Fibroblast of pulmonary artery (primary cell): ENCODE measurements at places on chromosomes 1 and 21.

GRCh38 chr21:41418393-41418792, 7.6 kb upstream of the MX1 start:
- DNase-seq: no peak

GRCh38 chr1:56553046-56553445, 26.3 kb downstream of the PLPP3 start:
- no peak for DNase-seq

DNA sequence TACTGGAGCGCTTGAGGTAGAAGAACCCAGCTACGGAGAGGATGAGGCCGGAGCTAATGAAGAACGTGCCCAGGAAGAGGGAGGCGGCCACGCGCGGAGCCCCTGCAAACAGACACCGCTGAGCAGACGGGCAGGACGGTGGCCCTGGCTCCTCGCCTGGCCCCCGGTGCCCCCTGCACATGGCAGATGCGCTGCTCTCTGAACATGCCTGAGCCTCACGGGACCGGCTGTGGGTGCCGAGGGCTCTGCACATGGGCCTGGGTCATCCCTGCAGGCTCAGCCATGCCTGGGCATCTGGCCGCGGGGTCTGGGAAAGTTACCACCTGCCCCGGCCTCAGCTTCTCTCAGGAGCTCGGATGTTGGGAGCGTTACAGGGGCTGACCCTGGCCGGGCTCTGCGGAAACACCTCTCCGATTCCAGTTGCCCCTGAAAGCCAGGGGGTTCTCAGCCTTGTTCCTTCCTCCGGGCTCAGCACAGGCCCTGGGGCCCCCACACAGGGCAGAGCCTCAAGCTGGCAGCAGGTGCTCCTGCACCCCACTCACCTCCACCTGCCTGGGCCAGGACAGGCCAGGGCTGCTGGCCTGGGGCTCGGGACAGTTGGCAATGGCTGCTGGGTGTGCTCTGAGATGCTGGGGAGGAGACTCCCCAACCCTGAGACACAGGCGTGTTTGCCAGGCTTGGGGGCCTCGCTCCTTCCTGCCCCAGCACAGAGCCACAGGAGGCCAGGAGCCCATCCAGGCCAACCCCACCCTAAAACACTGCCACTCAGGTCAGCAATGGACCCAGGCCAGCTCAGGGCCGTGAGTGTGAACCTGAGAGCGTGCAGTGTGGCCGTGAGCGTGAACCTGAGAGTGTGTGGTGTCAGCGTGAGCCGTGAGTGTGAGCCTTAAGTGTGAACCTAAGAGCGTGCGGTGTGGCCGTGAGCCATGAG, 12.1 kb upstream of the RNF223 start:
- DNase-seq: no peak

GRCh38 chr1:206685334-206685768, 646 bp downstream of the MAPKAPK2 start:
- DNase-seq: no peak

DNA sequence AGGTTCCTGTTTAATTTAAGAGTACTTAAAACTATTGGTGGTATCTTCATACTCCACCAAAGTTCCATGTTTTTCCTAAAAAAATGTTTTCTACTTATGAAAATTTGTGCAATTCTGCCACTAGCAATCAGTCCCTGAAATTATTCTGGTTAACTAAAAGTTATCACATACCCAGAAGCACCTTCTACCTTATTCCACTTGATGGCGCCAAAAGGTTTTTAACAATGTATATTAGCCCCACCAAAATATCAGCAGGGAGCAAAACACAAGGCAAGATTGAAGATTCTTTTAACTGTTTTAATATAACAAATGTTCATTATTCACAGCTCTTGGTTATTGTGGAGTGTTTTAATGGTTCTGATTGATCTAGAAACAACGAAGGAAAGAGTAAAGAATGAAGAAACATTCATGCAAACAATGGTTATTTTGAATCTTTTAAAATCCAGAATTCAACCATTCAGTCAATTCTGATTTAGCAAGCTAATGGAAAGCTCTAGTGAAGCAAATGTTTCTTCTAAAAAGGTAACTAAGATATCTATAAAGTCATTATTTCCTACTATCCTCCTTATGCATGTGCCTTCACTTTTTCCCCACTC, 67.2 kb downstream of the TTLL7 start:
- peak; percentile 74 for DNase-seq

GRCh38 chr1:203085528-203086406, at the start of gene MYOG:
Gene MYOG (minus strand): TSS chr1:203086012. CDS start chr1:203085961, 51 bp downstream.
- DNase-seq: no peak

- no peak for DNase-seq
Observed at GRCh38 chr1:14003552-14003951, 303.6 kb downstream of the PRDM2 start.

GRCh38 chr1:31101147-31101502, 35.6 kb upstream of the PUM1 start:
- peak; percentile 72 for DNase-seq

- no peak for DNase-seq
Observed at GRCh38 chr1:219629296-219629880, 16.5 kb upstream of the ZC3H11B start.

GRCh38 chr1:106290805-106291501, 765.5 kb upstream of the PRMT6 start:
- no peak for DNase-seq

- peak; percentile 50 for DNase-seq
Observed at GRCh38 chr1:21955501-21956281, 18.6 kb upstream of the HSPG2 start.

DNA sequence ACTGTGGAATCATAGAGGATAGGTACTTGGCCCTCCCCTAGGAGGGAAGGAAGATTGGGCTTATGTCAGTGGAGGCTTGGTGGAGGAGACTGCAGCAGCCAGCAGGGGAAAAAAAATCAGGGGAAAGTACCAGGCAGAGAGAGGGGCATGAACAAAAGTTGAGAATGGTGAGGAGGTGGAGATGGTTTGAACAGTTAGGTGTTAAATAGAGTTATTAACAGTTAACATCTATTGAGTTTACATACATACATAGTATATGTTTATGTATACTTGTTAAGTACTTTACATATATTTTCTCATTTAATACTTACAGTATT, 136.5 kb upstream of the HNRNPU start:
- DNase-seq: no peak

DNA sequence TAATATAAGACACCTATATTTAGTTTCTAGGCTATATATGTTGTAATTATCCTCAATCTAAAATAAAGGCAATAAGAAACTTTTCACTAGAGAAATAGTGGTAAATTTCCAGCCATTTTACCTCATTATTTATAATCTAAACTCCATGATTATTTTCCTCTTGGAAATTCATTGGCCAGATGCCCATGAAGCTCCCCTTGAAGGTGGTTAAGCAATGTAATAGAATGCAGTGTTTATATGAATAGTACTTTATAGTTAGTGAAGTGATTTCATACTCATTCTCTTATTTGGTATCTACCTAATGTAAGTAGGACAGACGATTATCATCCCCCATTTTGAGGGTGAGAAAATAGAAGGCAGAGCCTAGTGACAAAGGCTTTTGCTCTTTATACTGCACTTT, 26.5 kb downstream of the NFYC start:
- peak; percentile 31 for DNase-seq

- no peak for DNase-seq
Observed at GRCh38 chr1:16927711-16928485, 6.2 kb downstream of the CROCC start.

GRCh38 chr1:151196292-151196800, 2.0 kb upstream of the PIP5K1A start:
- DNase-seq: peak; percentile 91

- peak; percentile 90 for DNase-seq
Observed at GRCh38 chr1:42456010-42456753, at the start of the genes PPCS and ZMYND12. Gene PPCS (plus strand): TSS chr1:42456543. CDS start chr1:42456566, 23 bp downstream. Gene ZMYND12 (minus strand): TSS chr1:42456022. CDS start chr1:42455997, 25 bp downstream.

- DNase-seq: peak; percentile 16
Observed at GRCh38 chr1:100134872-100135271, 1.9 kb downstream of the TRMT13 start.

GRCh38 chr1:25673962-25674806, 57.6 kb downstream of the MAN1C1 start:
- no peak for DNase-seq

- peak; percentile 1 for DNase-seq
Observed at GRCh38 chr1:59833022-59833421, 18.3 kb downstream of the HOOK1 start.

- DNase-seq: no peak
Observed at GRCh38 chr1:166390366-166391033, 223.7 kb upstream of the FAM78B start.

DNA sequence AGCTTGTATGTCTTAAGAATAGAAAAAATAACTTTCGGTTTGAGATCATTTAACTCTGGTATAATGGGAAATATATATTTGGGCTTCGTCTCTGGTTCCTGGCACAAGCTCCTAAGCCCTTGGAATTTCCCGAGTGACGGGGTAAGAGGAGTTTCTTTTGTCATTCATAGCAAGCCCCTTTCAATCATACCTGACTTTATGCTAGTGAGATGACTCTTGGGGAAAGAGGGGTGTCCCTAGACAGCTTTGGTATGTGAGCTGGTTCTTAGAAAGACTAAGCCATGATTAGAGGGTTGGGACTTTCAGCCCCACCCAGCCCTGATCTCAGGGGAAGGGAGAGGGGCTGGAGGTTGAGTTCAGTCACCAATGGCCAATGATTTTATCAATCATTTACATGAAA, 13.9 kb upstream of the MTARC1 start:
- no peak for DNase-seq
